ENCODE measurements at places on chromosomes 4 and X.

- no peak for DNase-seq
Measured at GRCh38 chrX:36898301-36898700, 109.9 kb upstream of the FAM47C start.

DNA sequence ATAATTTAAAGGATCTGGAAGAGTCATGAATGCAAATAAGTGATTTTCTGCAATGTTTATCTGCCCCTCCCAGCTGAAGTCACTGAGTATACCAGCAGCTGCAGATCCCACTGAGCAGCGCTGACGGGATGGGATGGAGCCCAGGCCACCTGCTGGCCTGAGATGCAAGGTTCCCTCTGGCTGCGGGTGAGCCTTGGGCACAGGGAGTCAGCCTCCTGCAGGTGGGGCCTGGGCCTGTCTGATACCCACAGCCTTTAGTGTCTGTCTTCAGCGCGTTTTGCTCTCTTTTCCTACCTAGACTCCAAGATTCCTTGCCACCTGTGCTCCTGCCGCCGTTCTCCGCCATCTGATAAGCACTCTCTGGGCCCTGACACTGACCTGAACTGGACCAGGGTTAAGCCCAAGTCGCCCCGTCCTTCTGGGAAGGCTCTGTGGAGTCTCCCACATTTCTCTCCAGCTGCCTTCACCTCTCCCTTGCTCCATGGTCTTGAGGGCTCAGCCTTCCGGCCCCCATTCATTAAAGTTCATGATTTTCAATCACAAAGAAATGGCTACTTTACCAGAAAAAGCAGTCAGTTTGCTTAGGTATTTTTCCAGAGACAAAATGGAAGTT is 223.1 kb upstream of the FAT1 start:
- DNase-seq, result no peak

DNA sequence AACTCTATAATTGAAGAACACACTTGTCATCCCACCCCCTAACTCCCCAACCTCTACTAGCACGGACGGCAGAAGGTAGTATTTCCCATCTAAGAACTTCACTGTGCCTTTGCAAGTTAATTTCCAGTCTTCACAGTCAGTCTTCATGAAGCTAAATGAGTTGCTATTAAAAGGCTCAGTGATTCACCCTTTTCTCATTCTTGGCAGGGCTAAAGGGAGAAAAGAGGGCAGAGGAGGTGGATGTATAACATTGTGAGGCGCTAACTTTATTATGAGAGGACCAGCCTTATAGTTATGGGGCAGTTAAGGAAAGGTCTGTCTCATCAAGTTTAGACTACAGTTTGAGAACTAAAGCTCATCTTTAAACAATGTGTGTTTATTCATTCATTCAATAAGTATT is 161.0 kb upstream of the S100G start:
- no peak for DNase-seq

DNA sequence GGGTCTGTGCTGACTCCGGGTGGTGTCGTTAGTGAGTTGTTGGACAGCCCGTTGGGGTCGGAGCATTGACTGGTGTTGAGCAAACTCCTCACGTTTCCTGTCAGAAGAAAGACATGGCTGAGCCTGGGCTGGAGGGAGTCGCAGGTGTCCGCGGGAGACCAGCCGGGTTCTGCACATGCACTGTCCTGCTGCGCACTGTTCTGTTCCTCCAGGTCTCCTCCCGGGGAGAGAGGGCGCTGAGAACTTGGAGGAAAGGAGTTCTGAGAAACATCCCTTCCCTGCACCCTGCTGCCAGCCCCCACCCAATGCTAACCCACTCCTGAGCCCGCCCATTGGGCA is 1.1 kb downstream of the ZNF141 start:
- DNase-seq, result no peak

- no peak for DNase-seq
Measured at GRCh38 chr4:26319949-26320537, 771 bp upstream of the RBPJ start.

GRCh38 chrX:132375941-132376340 is 112.9 kb downstream of the MBNL3 start:
- DNase-seq, result no peak

DNA sequence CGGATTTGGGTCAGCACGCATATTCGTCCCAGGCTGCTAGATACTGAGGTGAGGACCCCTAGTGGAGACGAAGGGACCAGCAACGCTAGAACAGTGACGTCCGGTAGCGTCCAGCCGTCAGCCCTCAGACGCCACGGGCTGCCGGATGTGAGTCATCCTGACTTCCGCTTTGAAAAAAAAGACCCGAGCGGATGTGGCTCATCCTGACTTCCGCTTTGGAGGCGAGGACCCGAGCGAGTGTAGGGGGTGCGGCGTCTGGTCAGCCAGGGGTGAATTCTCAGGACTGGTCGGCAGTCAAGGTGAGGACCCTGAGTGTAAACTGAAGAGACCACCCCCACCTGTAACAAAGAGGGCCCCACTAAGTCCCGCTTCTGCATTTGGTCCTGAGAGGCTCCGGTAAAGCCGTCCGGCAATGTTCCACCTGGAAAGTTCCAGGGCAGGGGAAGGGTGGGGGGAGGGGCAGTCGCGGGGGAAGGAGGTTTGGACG is at the start of gene MAGEB2:
Gene MAGEB2, plus strand, starts transcription at position 207 of the 487 bp plus-strand sequence. CDS start 3,018 bp downstream, outside the sequence.
- no peak for DNase-seq

DNA sequence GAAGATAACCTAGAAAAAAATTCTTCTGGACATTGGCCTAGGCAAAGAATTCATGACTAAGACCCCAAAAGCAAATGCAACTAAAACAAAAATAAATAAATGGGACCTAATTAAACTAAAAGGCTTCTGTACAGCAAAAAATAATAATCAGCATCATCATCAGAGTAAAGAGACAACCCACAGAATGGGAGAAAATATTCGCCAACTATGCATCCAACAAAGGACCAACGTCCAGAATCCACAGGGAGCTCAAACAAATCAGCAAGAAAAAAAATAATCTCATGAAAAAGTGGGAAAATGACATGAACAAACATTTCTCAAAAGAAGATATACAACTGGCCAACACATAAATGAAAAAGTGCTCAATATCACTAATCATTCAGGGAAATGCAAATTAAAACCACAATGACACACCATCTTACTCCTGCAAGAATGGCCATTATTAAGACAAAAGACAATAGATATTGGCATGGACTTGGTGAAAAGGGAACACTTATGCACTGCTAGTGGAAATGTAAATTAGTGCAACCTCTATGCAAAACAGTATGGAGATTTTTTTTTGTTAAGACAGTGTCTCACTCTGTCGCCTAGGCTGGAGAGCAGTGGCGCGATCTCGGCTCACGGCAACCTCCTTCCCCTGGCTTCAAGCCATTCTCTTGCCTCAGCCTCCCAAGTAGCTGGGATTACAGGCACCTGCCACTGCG is 29.9 kb downstream of the ELF2 start:
- no peak for DNase-seq

GRCh38 chr4:5710961-5711478 is at the start of gene EVC:
Gene EVC, plus strand, starts transcription at chr4:5711201. Its CDS starts 180 bp downstream, at chr4:5711381.
- DNase-seq, result peak; percentile 63

DNA sequence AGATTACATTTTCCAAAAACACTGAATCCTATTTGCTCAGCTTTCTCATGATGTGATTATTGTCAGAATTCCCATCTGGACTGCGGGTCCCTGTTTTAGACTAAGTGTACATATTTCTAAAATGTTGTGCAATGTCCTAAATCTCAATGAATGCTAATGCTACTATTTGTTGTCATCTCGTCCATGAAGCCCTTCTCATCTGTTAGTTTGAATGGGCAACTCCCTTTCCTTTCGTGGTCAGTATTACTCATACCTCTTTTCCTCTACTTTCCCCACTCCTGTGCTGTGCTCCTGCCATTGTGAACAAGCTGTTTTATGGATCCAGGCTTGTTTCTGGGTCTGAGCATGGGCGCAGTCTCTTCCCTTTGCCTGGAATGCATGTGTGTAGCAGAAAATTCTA is 91.0 kb downstream of the MID1 start:
- DNase-seq, result no peak

DNA sequence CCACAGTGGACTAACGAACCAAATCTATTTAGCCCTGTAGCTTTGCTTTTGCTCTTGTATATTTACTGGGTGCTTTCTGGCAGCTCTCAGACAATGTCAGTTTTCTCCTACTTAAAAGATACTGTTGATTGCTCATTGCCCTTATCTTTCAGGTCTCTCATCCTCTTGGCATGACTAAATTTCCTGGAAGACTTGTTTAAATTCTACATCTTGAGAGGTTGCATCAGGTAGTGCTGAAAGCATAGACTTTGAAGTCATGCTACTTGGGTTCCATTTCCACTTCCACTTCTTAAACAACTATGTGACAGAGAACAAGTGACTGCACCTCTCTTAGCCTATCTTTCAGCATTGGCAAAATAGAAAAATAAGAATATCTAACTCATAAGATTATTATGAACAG is 8.4 kb downstream of the TDO2 start:
- DNase-seq, result no peak

- no peak for DNase-seq
Measured at GRCh38 chr4:13543839-13544605, at the start of gene NKX3-2. Gene NKX3-2, minus strand, starts transcription at chr4:13544508. Its CDS starts 94 bp downstream, at chr4:13544414.

DNA sequence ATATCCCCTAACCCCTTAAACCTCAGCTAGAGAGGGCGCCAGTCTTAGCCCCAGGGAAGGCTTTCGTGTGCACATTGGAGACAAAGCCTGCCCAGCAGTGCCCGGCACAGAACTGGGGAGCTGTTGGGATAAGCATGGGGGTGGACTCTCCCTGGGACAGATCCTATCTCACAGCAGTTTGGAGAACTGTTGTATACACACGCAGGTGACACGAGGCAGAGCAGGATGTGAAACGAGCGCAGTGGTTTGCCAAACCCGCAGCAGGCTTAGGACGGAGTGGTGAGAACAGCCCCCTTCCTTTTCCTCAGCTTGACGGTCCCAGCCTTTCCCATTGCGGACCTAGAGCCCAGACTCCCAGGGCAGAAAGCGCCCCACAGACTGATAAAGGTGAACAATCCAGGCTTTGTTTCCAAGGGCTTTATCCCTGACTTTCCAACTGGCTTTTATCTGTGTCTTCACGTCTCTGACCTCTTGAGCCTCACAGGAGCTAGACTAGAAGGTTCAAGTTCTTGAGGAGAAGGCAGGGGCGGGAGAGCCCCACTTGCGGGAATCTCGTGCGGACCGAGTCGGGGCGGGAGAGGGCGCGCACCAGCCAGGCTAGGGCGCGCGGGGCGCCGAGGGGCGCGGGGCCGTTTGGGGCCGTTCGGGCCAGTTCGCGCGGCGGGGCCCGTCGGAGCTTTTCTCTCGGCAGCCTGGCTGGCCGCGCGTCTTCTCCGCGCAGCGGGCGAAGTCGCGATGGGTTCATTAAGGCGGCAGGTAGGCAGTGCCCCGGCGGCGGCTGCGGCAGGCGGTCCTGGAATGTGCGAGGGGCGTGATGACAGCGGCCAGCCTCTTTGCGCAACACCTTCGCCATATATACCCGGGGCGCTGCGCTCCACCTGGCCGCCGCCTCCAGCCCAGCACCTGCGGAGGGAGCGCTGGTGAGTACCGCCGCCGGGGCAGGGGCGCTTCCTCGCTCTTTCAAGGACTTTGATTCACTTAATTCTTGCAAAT is at the start of gene SLC34A2:
Gene SLC34A2, plus strand, starts transcription at position 881 of the 993 bp plus-strand sequence. CDS start 6,650 bp downstream, outside the sequence.
- no peak for DNase-seq

- DNase-seq, result no peak
Measured at GRCh38 chr4:3465698-3466671, 2.9 kb downstream of the DOK7 start.

DNA sequence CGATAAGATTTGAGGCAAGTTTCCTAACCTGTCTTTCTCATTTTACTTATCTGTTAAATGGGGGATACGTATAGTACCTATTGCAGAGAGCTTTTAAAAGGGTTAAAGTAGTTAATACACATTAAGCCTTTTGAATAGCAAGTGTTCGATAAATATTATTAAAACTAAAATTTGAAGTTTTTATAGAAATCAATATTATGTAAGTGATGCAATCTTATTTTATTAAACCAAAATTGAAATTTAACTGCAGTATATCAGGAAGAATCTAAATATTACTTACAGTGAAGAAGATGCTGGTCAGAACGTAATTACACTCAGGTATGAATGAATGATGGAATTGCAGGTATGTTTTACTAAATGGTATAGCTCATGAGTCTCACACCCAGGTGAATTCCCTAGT is 58.0 kb downstream of the ANXA3 start:
- no peak for DNase-seq

GRCh38 chr4:68326141-68326540 is 23.7 kb downstream of the YTHDC1 start:
- no peak for DNase-seq

GRCh38 chr4:56505269-56506130 is at the start of gene ARL9:
Gene ARL9, plus strand, starts transcription at chr4:56505791. Its CDS starts 72 bp downstream, at chr4:56505863.
- peak; percentile 66 for DNase-seq

DNA sequence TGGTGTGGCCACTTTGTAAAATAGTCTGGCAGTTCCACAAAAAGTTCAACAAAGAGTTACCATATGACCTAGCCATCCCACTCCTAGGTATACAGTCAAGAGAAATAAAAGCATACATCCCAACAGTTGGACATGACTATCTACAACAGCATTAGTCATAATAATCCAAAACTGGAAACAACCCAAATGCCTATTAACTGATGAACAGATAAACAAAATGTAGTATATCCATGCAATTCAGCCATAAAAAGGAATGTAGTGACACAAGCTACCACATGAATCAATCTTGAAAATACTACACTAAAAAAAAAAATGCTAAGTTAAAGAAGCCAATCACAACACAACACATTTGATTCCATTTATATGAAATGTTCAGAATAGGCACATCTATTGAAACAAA is 16.1 kb downstream of the MED14 start:
- DNase-seq, result no peak

DNA sequence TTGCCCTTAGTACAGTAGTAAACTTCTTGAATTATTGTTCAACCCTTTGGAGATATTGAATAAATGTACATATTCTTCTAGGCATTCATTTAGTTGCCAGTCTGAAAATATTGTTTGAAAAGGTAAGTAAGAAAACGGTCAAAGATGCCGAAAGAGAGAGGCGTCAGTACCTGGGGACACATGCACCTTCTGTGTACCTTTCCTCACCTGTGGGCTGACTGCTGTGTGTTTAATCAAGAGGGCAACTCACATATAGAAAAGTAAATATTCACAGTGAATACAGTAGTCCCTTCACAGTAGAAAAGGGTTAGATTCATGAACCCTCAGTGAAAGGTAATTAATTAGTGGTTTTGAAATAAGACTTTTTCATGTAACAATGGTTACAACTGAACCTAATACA is 6.9 kb downstream of the ANXA10 start:
- no peak for DNase-seq

DNA sequence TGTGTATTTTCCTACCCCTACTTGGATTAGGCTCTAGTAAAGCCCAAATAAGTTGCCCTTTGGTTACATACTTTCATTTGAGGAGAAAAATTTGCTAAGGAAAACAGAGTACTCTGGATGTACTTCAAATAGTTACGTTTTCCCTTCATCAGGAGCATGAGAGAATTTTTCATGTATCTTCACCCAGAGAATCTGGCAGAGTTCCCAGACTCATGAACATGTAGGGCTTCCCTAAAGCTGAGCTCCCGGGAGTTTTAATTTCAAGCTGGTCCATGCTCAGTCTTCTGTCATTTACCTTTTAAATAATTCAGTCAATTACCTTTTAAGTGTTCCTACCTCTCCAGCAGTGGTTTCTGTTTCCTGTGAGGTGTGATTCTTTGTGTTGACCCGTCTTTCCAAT is 367.5 kb upstream of the GRID2 start:
- no peak for DNase-seq

GRCh38 chr4:66034671-66035070 is 364.4 kb upstream of the EPHA5 start:
- DNase-seq, result no peak

- peak; percentile 30 for DNase-seq
Measured at GRCh38 chr4:54277691-54278090, 48.6 kb downstream of the PDGFRA start.
